ENCODE measurements at places on chromosomes 16 and 17.

DNA sequence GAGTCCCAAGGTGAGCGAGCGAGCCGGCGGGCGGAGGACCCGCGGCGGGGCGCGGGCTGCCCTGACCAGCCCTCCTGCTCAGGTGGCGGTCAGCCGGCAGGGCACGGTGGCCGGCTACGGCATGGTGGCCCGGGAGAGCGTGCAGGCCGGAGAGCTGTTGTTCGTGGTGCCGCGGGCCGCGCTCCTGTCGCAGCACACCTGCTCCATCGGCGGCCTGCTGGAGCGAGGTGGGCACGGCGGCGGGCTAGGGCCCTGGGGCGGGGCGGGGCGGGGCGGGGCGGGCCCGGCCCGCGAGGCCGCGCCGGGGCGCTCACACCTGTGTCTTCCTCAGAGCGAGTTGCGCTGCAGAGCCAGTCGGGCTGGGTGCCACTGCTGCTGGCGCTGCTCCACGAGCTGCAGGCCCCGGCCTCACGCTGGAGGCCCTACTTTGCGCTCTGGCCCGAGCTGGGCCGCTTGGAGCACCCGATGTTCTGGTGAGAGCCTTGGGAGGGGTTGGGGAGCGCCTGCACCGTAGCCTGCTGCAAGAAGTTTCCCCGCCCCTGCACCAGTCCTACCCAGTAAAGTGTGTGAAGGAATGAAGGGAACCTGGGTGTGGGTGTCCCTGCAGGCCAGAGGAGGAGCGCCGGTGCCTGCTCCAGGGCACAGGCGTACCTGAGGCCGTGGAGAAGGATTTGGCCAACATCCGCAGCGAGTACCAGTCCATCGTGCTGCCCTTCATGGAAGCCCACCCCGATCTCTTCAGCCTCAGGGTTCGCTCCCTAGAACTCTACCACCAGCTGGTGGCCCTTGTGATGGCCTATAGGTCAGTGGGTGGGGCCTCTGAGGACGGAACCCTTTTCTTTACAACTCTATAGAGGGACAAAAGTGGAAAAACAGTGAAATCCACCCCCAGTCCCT is 802 bp downstream of the SETD6 start:
- no peak for DNase-seq

DNA sequence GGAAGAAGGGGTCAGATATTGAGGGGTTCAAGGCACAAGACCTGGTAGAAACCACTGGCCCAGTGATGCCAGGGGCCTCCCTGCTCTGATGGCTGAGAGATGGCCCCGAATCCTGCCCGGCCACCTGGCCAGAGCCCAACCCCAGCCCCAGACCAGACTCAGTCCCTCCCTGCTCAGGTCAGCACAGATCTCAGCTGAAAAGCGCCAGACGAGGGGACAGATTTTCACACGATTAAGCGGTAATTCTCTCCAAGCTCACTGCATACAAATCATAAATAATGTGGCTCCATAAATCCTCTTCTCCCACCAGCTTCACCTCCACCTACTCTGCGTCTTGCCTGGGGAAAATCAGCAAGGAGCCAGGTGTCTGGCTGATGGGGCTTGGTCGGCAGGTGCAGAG is 57.1 kb downstream of the ENGASE start:
- DNase-seq: no peak

- peak; percentile 10 for DNase-seq
Measured at GRCh38 chr17:49742166-49742638, 21.7 kb downstream of the FAM117A start.

GRCh38 chr17:48057626-48058025 is 9.5 kb downstream of the NFE2L1 start:
- no peak for DNase-seq

GRCh38 chr17:65599650-65600049 is 38.2 kb upstream of the AXIN2 start:
- no peak for DNase-seq

DNA sequence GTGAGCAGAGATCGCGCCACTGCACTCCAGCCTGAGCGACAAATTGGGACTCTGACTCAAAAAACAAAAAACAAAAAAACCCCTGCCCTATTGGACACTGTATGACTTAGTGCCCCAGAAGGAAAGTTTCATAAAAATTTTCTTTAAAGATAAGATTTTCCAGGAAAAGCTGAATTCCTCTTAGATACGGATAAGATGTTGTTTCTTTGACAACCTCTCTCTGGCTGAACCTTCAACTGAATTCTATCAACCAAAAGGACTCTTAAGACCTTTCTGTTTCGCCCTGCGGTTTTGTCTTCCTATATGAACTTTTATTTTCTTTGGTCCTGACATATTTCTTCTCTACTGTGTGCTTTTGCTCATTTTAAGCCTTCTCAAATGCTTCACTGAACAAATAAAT is 35.8 kb downstream of the CPPED1 start:
- no peak for DNase-seq

DNA sequence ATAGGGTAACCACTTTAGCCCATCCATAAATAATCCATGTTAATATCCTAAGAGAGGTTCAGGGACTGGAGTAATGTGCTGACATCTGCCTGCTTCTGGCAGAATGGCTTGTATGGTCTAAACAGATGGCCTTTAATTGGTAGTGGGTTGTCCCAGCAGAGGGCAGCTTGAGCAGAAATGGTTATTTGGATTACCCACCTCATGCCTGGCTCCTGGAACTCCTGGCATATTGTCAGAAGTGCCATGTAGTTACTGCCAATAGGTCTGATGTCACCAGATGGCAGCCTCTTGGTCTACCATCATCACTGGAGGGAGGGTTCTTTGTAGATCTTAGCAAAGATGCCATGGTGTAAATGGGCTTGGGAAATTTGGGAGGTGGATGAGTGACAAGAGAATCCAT is 157.5 kb upstream of the SOX9 start:
- no peak for DNase-seq

- no peak for DNase-seq
Measured at GRCh38 chr16:58409316-58409973, 17.2 kb downstream of the GINS3 start.

GRCh38 chr16:68776821-68777485 is 39.9 kb downstream of the CDH1 start:
- DNase-seq: no peak

- no peak for DNase-seq
Measured at GRCh38 chr16:67936124-67936879, at the start of gene PSMB10. Gene PSMB10, minus strand, starts transcription at chr16:67936850. Its CDS starts 101 bp downstream, at chr16:67936749.

DNA sequence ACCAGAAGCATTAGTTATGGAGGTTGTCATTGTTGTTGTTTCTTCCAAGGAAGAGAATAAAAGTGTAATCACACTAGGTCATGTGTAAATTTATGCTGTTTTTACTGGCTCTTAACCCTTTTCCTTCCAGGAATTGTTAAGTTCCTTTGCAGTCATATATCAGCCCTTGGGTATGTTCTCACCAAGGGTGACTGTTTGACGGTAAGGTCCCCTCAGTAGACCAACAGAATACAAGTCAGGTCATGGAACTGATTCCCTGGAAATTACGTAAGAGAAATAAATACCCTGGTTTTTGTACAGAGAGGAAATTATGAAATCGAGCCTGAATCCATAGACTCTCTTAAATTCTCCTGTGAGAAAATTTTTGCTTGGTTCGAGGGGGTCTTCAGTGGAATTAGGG is 11.2 kb upstream of the KCNJ2 start:
- DNase-seq: no peak

DNA sequence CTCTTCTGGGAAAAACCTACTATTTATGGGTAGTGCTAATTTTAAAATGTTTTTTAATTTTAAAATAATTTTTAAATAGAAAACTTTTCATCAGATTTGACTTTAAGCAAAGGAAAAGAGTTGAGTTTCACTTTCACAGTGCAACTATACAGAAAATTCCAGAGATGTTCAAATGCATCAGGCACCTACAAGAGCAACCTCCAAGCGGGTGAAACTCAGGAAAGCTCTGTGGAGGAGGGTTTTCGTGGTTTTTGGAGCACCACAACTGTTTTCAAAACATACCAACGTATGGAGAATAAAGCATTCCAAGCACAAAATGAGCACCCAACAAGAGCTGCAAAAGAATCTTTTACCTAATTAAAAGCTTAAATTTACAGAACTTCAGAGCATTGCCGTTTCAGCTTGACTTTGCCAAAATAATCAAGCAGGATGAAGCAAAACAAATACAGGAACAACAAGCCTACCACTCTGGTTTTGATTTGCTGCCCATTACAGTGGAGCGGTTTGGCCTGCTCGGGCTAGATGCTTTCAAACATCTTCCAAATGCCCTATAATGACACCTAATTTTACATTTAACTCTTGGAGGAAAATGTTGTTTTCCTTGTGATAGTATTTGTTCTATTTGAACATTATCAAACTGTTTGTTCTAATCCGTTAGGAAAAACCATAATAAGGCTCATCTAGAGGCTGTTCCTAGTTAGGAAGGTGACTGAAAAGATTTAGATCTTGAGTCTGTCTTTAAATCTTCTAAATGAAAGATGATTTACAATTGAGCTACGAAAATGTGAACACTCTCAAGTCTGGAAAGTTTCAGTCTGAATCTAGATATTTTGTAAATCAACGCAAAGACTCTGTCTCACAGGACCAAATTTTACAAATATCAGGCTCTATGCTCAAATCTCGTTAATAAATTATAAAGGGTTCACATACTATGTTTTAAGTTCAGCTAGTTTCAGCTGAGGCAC is 34.5 kb downstream of the NACA2 start:
- no peak for DNase-seq

DNA sequence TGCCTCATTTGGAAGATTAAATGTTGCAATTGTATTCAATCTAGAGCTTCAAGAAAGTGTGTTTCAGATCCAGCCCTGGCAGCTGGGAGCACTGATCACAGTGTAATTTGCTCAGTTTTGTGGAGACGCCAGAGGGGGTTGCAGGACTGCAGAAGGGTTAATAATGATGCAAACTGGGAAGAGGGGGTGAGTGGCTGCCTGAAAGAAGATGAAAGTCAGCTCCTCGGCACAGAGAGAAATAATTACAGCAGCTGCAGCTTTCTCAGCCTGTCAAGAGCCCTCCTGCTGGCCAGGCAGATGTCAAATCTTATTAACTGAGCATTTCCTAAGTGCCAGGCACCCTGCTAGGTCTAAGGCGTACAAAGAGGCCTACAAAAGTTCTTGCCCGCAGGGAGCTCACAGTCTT is 97.7 kb downstream of the ZNF18 start:
- DNase-seq: no peak

DNA sequence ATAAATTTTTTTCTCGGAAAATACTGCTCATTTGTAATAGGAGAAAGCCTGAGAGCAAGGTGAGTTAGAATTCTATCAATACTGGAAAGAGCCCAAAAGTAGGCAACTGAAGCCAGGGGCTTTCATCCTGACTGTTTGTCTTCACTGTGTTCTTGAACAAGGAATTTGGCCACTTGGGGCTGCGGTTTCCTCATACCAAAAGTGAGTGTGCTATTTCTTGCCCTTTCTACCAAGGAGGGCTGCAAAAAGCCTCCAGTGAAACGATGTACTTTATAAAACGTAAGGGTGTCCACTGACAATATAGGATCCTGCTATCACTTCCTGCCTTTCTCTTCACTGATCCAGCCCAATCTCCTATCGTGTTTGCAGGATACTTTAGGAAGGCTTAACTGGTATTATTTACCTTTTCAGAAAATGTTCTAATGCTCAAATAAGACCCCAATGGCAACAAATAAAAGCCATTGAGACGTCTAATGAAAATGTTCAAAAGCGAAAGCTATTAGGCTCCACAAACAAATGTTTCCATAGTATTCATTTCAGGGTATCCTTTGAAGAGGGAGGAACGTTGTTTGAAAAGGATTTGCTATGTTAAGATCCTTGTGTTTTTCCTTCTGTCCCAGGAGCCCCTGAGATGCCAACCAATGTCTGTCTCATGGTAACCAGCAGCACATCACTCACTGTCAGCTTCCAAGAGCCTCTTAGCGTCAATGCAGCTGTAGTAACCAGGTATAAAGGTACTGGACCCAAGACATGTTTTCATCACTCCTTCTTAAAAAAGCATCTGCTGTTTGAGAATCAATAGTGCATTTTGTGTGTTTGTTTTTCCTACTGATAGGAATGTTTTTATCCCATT is 219.3 kb upstream of the NOG start:
- no peak for DNase-seq

GRCh38 chr17:73140566-73140965 is 24.2 kb upstream of the SSTR2 start:
- no peak for DNase-seq

GRCh38 chr17:80813318-80813717 is 178.3 kb upstream of the CHMP6 start:
- no peak for DNase-seq

GRCh38 chr16:54847609-54848008 is 83.1 kb upstream of the IRX5 start:
- no peak for DNase-seq

- DNase-seq: no peak
Measured at GRCh38 chr17:67156269-67157199, 88.5 kb downstream of the HELZ start.

DNA sequence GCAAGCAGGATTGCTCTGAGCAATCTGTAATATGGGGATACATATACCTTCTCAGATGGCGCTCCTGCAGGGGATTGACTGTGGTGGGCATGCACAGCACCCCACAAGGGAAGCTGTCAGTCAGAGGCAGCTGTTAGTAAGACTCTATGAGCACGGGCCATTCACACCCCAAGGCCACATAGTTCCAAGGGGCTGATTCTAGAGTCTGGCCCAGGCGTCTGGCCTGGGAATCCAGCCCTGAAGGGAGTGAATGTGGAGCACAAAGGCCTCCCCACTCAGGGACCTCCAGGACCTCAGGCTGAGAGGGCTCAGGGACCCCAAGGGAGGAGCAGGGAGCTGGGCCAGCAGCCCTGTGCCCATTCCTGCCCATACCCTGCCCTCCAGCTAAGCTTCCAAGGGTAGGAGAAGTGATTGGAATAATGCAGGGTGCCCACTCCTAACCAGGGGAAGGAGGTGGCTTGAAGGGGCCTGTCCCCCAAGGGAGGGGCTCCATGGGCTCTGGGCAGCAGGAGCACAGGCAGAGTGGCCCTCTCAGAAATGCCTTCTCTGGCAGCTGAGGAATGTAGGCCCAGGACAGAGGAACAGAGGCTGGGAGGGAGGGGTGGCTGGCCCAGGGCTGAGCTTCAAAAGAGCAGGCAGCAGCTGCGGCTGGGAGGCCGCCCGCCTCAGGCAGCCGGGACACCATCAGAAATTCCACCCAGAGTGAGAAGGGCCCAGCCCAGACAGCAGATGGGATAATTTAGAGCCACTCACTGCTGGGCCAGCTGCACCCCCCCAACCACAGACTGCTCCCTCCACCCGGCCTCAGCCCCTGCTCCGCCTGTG is 48.9 kb upstream of the MRPS23 start:
- DNase-seq: no peak

DNA sequence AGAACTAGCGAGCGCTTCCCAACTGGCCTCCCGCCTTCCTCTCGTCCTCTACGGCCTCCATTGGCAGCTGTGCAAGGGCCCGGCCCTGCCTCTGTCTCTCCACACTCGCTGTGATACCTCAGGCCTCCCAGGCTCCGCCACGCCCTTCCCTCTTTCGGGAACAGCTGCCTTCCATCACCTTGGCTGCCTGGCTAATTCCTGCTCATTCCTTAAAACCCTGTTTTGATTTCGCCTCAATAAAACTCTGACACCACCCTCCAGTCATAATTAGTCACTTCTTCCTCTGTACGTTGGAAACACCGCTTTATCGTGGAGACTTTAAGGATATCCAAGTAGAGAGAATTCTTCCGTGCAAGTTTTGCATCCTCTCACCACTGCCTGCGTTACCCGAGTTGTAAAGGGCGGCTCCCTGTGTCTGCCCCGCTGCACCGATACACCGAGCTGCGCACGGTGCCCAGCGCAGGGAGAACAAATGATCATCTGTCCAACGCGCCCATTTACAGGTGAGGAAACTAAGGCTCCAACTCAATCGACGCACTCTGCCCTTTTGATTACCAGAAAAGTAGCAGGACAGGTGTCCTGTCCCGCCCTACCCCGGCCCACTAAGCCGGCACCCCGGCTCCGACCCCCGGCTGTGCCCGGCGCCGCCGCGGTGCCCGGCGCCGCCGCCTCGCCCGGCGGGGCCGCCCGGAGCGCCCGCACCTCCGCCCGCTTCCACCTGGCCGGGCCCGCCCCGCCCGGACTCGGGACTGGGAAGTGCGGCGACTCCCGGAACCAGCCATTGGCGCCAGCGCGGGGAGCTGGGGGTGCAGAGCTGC is 139.7 kb downstream of the SEC14L1 start:
- no peak for DNase-seq
